COR-L47 (cell line): ENCODE measurements at places on chromosomes 1 and 21.

DNA sequence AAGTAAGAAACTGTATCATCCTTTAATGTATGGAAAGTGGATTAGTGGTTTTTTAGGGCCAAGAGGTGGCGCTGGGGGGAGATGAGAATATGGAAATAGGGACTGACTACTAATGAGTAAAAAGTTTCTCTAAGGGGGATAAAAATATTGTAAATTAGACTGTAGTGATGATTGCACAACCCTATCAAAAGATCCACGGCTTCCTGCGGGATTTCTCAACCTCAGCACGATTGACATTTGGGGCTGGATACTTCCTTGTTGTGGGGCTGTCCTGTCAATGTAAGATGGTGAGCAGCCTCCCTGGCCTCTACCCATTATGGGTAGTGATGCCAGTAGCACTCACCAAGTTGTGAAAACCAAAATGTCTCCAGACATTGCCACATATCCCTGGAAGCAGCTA lies 36.0 kb upstream of the PRDM2 start:
- no peak for DNase-seq

- no peak for DNase-seq
Measured at GRCh38 chr21:16514316-16514715, 784.5 kb downstream of the USP25 start.

GRCh38 chr1:13546791-13547190 lies 33.0 kb upstream of the LRRC38 start:
- DNase-seq: no peak

DNA sequence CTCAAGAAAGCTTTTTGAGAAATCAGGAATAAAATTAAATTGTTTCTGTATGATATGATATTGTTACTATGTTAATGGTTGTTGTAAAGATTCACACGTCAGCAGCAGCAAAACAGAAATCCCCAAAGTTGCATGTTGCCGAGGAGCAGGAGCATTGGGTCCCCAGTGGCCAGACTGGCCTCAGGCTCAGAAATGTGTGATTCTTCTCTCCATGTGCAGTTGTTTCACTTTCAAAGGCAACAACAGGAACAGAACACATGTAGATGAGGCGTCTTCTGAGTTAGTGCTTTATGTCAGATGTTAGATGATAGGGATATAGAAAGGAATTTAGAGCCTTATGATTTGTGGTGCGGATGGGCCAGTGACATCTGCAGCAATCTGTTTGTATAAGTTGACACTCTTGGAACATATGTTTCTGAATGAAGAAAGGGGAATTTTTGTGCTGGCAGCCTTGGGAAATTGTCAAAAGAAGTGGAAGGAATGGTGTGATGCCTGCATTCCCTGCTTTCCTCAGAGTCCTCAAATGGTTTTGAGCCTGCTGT lies 2.1 kb upstream of the TTLL7 start:
- no peak for DNase-seq

GRCh38 chr1:107140703-107141490 lies at the start of gene NTNG1:
TSS of gene NTNG1 (plus strand) at chr1:107141039.
- peak; percentile 26 for DNase-seq

DNA sequence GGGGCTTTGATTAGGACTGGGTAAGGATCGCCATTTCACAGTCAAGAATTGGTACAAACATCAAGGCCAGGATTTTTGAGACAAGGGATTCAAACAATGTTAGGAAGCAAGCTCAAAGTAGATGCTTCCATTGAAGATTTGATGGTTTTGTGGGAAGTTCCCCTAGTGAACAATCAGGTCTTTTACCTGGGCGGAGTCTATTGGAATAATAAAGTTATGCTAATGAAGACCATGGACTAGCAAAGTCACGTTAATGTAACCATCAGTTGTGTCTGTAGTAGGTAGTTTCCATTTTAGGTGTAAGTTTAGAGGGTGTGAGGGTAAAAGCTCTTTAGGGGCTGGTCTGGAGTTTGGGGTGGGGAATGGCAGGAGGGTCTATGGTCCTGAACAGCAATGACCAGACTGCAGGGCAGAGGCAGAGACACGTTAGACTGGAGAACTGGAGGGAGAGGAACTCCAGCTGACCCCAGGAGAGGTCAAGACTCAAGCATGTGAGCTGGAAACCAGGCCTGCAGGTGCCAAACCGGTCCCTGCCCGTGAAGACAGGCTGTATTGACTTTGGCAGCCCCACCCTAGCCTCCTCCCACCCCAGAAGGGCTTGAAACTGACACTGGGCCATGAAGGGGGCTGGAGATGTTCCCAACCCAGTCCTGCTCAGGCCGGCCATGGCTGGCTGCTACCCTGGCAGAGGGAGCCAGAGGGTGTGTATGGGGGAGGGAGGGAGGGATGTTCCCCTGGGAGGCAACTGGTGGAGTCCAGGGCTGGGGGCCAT lies 36.0 kb upstream of the GPR37L1 start:
- DNase-seq: peak; percentile 48

DNA sequence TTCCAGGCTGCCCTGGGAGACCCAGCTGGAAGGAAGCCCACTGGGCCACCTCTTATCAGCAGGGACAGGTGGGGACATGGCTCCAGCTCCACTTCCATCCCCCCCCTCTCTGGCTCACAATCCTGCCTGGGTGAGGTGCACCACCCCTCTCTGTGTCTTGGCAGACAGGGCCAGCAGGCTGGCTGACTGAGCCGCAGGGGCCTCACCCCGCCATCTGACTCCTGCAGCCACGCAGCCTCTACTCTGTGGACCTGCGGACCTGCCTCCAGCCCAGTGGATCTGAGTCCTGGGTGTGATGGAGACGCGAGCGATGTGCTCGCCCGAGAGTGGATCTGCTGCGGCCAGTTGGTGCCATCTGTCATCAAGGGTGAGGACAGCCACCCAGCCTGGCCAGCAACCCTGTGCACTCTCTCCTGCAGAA lies 30.1 kb downstream of the RCC2 start:
- no peak for DNase-seq

- peak; percentile 69 for DNase-seq
Measured at GRCh38 chr1:203871114-203871880, 9.9 kb downstream of the SNRPE start.

DNA sequence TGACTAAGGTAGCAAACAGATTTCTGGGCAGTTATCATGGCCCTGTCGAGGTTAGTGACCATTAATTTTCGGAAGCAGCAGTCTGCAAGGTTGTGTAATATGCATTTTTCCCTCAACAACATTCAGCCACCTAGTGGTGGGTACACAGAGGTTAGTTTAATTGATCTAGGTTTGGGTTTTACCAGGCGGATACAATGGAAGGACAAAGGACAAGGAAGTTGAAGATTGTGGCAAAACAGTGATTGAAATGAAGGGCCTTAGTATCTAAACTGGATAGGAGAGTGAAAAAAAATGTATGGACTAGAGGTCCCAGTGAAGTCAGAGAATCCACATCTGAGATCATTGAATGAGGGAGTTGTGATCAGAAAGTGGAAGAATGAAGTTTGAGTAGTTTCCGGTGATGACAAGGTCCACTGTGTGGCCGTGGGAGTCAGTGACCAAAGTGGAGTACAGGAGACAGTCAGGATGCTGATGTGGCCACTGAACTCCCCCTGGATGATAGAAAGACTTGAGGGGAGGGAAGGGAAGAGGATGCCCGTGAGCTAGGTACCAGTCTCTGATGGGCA lies 2.8 kb downstream of the ARMH1 start:
- no peak for DNase-seq

GRCh38 chr1:212860713-212861581 lies 2.9 kb downstream of the FLVCR1 start:
- no peak for DNase-seq

DNA sequence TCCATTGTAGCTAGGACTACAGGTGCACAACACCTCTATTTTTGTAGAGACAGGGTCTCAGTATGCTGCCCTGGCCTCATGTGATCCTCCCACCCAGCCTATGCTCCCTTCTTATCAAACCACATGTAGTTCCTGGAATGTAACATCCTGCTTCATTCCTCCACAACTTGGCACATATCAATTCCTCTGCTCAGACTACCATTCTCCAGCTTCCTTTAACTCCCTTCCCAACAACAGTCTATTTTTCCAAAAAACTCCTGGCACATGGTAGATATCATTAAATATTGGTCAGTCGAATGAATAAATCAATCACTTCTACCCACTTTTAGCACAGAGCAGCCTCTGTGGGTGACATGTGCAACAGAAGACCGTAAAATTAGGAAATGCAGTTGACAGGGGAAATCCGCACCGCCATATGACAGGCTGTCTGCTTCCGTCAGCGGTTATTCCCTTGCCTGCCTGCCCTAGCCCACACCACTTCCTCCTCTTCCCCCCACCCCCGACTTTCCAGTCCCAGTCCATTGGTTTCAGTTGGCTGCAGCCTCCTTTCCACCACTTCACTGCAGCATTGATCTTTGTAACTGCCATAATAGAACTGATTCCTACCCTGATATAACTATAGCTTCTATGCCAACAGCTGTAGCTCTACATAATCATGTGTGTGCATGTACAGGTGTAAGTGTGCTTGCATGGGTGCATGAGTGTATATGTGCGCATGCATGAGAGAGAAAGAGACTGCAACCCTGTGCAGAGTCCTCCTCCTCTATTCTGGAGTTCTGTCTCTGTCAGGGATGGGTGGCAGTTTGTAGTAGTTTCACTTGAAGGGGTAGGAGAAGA lies 6.8 kb upstream of the AKR1A1 start:
- no peak for DNase-seq

DNA sequence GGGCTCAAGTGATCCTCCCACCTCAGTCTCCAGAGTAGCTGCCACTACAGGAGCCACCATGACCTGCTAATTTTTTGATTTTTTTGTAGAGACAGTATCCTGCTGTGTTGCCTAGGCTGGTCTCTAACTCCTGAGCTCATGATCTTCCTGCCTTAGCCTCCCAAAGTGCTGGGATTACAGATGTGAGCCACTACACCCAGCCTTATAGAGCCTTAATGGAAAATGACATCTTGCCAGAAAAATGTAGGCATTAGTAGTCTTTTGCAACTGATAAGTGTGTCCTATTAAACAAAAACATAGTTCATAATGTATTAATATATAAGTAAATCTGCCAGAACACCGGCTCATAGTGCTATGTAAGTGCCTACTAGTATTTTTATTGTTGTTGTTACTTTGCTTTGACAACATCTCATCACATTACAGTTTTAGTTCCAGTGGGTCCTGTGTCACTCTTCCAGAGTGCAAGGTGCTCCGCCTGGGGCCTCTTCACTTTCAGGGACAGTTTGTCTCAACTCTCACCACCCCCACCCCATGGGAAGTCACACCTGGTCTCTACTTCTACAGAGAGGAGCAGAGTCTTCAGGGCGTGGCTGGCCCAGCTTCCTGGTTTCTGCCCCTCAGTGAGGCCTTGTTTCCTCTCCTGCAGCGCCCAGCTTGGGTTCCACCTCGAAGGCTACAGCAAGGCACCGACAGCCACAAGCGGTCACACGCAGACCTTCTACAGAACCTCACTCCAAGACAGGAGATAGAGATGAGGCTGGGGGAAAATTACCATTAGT lies 30.1 kb downstream of the RHOU start:
- DNase-seq: no peak

- DNase-seq: no peak
Measured at GRCh38 chr1:210607361-210607760, 278.7 kb downstream of the HHAT start.

DNA sequence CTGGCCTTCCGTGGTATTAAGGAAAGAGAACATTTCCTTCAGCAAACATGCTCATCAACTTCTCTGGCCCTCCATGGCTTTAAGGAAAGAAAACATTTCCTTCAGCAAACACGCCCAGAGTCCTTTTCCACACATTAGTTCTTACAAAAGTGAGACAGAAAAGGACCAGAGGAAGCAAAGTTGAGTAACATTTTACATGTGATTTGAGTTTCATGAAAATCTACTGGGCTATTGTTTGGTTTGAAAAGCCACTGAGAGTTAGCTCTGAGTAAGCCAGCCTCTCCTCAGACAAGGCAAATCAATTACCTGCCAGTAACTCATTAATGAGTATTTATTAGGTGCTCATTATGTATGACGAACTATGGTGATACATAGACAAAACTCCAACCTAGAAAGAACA lies 78.0 kb downstream of the NID1 start:
- no peak for DNase-seq

DNA sequence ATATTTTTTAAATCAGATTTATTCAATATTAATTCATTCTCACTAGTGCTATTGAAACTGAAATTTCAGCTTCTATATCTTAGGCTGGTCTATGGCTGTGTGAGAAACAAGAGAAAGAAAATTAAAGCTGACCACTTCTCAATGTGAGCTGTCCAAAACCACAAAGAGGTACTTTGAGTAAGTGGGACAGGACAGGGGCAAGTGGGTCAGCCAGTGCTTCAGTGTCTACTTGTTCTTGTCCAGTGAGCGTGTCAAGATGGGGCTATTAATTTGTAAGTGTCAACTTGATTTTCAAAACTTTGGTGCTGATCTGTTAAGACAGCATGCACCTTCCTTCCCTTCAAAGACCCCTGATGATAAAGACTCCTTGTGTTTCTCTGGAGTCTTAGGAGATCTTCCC lies 533.9 kb downstream of the PLPP3 start:
- DNase-seq: no peak

GRCh38 chr1:41672173-41672572 lies 187.7 kb upstream of the EDN2 start:
- no peak for DNase-seq

DNA sequence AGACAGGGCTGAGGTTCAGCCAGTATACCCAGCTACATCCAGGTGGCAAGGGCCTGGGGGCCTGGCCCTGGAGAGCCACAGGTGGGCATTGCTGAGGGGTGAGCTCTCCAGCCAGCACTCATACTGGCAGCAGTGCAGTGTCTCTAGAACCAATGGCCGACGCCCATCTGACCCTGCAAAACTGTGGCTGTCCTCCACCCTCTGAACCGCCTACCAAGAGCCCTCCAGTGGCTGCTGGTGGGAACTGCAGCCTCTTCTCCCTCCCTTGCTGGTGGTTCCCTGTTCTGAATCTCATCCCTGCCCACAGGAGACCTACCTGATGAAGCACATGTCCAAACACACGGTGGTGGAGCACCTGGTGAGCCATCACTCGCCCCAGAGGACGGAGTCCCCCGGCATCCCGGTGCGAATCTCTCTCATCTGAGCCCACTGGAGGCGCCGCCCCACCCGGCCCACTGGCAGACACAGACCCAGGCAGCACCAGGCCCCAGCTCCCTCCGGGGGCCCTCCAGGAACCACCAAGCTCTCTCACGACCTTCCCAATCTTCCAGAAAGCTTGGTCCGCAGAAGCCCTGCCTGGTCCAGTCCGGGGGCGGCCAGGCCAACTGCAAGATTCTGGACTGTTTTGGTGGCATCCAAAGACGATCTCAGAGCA lies 22.1 kb downstream of the A3GALT2 start:
- peak; percentile 38 for DNase-seq

GRCh38 chr21:41425954-41426675 lies at the start of gene MX1:
TSS of gene MX1 (plus strand) at chr21:41426239. CDS start at chr21:41432071, 5,832 bp downstream.
- no peak for DNase-seq

- no peak for DNase-seq
Measured at GRCh38 chr1:66617362-66618184, 83.6 kb downstream of the SGIP1 start.

DNA sequence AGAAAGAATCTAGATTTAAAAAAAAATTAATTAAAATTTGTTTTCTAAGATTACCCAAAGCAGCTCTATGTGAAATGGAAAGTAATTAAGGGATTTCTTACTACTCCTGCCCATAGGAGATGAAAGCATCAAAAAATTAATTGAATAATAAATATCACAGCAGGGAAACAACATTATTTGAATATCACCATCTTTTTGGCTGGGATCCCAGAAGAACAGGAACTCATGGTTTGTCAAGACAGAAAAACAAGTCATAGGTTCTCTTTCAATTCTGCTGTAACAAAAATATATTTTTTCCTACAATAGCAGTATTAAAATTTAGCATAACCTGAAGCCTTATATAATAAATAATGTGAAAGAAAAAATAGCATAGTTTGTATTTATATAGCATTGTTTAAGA lies 1713.4 kb downstream of the NCAM2 start:
- peak; percentile 15 for DNase-seq
